Naive thymus-derived CD8-positive, alpha-beta T cell (primary cell): ENCODE measurements at places on chromosomes 7 and 10. TPM values are rescaled to one million over a fixed set of nuclear protein-coding genes. Genes with fewer than 3 reads are reported as not detected.
A peak's percentile ranks its signal among the peaks of the same experiment; 100 is the strongest.

Gene PLXDC2
- total RNA-seq = 0.31 TPM

GRCh38 chr7:16260236-16260728, 161.1 kb downstream of the CRPPA start:
- DNase-seq = no peak
- no peak overlapping the region for H3K27ac ChIP-seq
- no peak overlapping the region for H3K4me3 ChIP-seq
- H3K4me1 ChIP-seq = no peaks in the 10 kb centered on the region
- H3K27me3 ChIP-seq = no peaks in the 10 kb centered on the region
- H3K36me3 ChIP-seq = peaks cover 9% of the 10 kb centered on the region

GRCh38 chr7:13641714-13642113, 347.8 kb downstream of the ETV1 start:
- H3K4me3 ChIP-seq = no peak overlapping the region
- no peaks in the 10 kb centered on the region for H3K27me3 ChIP-seq
- no peak overlapping the region for H3K27ac ChIP-seq
- H3K4me1 ChIP-seq = no peaks in the 10 kb centered on the region

DNA sequence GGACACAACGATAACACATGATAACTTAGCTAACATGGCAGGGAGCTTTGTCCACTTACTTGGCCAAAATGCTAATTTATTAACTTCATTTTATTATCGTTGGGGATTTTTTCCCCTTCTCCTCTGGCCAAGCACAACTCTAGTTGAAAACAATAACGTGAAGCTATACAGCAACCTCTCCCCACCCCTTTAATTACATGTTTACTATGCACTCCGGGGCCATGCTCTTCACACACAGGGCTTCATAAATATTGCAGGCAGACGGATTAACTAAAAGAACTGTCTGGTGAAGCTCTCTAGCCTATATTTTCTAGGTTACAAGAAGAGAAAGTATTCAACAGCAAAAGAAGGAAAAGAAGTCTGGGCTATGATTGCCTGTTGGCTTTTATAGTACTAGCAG, 51.7 kb downstream of the XRCC2 start:
- H3K27me3 ChIP-seq = no peaks in the 10 kb centered on the region
- H3K36me3 ChIP-seq = no peaks in the 10 kb centered on the region
- no peaks in the 10 kb centered on the region for H3K4me1 ChIP-seq
- H3K4me3 ChIP-seq = no peak overlapping the region

DNA sequence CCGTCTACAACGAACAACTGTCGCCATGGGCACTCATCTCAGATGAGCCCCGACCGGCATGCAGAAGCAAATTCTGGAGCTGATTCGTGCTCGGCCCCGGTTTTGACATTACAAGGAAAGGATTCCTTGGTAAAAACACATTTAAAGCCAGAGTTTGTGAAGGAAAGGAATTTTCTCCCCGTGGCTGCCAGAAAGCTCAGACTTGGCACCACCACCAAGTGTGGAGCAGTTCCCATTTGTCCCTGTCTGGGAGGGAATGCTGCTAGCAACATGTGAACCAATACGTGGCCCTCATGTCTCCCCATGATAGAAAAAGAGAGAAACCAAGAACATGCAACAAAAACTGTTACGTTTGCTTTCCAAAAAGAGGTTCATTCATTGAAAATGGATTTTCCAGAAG, 55.2 kb upstream of the DDC start:
- no peak overlapping the region for H3K27ac ChIP-seq
- no peaks in the 10 kb centered on the region for H3K36me3 ChIP-seq
- H3K27me3 ChIP-seq = no peaks in the 10 kb centered on the region
- H3K4me3 ChIP-seq = no peak overlapping the region

GRCh38 chr10:58951087-58951486, 225.4 kb upstream of the PHYHIPL start:
- no peaks in the 10 kb centered on the region for H3K4me1 ChIP-seq
- H3K36me3 ChIP-seq = no peaks in the 10 kb centered on the region
- no peak for DNase-seq
- H3K4me3 ChIP-seq = no peak overlapping the region

- H3K4me3 ChIP-seq = peak overlapping the region; percentile 99
- DNase-seq = peak; percentile 31
- peaks cover 7% of the 10 kb centered on the region for H3K36me3 ChIP-seq
- peak overlapping the region; percentile 100 for H3K27ac ChIP-seq
These were observed 134.5 kb downstream of the NRBF2 start for GRCh38 chr10:63267414-63268148.

- no peak overlapping the region for H3K27ac ChIP-seq
- no peak for DNase-seq
- peaks cover 27% of the 10 kb centered on the region for H3K4me1 ChIP-seq
- H3K27me3 ChIP-seq = no peaks in the 10 kb centered on the region
- H3K4me3 ChIP-seq = no peak overlapping the region
These were observed 8.8 kb downstream of the CCSER2 start for GRCh38 chr10:84337199-84337598.

GRCh38 chr7:115805458-115805857, 225.1 kb downstream of the TFEC start:
- H3K4me3 ChIP-seq = no peak overlapping the region
- H3K27ac ChIP-seq = no peak overlapping the region
- no peaks in the 10 kb centered on the region for H3K36me3 ChIP-seq
- H3K27me3 ChIP-seq = no peaks in the 10 kb centered on the region

- H3K27ac ChIP-seq = no peak overlapping the region
- no peaks in the 10 kb centered on the region for H3K4me1 ChIP-seq
- DNase-seq = no peak
These were observed 421.5 kb upstream of the LRRN3 start for GRCh38 chr7:110669410-110669809.

GRCh38 chr10:77079592-77080300, 557.9 kb downstream of the KCNMA1 start:
- H3K4me1 ChIP-seq = no peaks in the 10 kb centered on the region
- no peaks in the 10 kb centered on the region for H3K36me3 ChIP-seq
- peaks cover 2% of the 10 kb centered on the region for H3K27me3 ChIP-seq
